ENCODE measurements at places on chromosomes 1 and 21. TPM values are rescaled to one million over a fixed set of nuclear protein-coding genes. Genes with fewer than 3 reads are reported as not detected.

DNA sequence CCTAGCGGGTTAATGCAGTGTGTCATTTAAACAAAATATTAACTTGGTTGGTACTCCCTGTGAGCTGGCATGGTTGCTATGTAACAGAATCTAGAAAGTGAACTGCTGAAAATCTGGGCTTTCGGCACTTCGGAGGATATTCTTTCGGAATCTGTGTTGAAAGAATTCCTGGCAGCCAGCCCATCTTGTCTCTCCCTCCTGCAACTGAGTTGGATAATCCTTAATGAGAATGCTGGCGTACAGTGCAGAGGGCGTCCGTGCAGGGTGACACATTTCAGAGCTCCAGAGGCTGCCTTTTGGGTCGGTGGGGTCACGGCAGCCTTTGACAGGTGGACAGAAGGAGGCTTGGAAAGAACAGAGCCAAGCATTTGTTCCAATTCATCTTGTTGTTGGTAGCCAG lies 3.7 kb downstream of the KAZN start:
- DNase-seq, result peak; percentile 30

GRCh38 chr1:90262791-90263190 lies 267.9 kb downstream of the ZNF326 start:
- DNase-seq, result no peak

DNA sequence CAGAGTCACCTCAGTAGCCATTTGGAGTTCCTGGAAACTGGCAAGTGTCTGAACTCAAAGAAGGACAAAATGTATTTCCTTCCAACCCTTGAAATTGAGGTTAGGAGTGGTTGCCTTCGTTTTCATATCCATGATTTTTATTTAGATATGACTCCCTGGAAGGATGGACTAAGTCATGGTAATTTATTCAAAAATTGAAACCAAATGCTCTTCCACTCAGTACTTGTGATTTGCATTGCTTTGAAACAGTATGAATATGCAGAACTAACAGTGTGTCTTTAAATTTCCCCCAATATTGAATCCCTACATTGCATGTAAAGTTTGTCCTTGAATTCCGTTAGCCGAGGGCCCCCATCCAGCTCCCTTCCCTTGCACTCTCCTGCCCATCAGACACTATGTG lies 112.1 kb upstream of the DNAH14 start:
- no peak for DNase-seq

DNA sequence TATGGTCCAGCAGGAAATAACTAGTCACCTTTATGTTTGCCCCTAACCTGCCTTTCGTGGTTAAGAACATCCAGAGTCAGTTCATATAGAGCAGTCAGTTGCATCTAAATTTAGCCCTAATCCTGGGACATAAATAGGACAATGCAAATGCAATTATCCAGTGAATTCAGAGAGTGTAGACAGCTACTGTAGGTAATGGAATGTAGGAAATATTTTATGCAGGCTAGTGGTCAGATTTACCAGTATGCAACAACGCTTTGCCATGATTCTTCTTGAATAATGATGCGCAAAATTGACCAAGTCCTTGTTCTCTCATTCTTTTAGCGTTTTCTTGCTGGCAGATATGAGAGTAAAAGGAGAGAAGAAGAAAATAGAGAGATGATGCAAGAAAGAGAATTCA lies 165.4 kb downstream of the LMX1A start:
- no peak for DNase-seq

DNA sequence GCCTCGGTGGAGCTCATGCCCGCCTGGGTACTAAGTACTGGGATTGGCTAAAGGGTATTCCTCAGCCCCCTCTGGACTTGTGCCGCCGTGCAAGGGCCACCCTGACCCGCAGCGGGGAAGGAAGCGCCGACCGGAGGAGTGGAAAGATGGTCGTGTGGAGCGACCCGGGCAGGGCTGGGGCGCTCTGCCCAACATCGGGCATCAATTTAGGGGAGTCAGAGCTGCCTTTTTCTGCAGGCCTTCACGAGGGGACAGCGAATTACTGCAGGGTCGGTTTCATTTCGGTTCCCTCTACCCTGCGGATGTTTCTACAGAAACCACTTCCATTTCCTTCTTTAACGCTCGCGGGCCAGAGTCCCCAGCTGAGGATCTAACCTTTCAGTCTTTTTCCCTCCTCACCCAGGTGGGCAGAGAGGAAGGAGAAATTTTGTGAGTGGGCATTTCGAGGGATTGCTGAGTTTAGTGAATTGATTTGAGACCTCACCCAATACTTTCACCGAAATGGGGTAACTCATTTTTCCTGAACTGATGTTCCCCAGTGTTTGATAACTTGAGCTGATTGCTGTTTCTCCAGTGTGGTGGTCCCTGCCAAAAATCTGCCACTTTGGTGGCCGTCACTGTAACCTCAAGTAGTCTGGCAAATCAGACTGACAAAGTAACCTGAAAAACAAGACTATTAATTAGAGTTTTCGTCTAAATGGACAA lies 1.1 kb downstream of the TOR1AIP1 start:
- peak; percentile 30 for DNase-seq

DNA sequence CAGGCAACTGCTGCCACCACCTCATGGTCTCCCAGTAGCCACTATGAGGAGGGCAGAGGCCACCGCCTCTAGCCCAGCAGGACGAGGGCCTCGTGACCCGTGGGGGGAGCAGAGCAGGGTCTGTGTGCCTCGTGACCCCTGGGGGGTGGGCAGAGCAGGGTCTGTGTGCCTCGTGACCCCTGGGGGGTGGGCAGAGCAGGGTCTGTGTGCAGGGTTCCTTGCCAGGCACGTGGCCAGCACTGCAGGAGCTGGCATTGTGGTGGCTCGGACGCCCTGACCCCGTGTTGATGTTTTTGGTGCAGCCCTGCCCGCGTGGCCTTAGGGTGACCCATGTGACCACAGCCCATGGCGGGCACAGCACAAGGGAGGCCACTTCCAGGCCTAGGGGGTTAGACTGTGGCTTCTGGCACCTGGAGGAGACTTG lies 52.8 kb downstream of the SLX9 start:
- no peak for DNase-seq

The S100B gene
- total RNA-seq, result 7.0 TPM

The CLDN14 gene
- total RNA-seq, result not detected

The RGS8 gene
- not detected for total RNA-seq

The SYT6 gene
- total RNA-seq, result not detected

The KCTD3 gene
- total RNA-seq, result 30.9 TPM

All from stomach (tissue), 19 donors.